Kidney epithelial cell (primary cell): ENCODE measurements at places on chromosomes 7 and 10. TPM values are rescaled to one million over a fixed set of nuclear protein-coding genes. Genes with fewer than 3 reads are reported as not detected.

Gene INMT
- not detected in 2 replicates for total RNA-seq

- DNase-seq = no peak
Measured at GRCh38 chr10:13913897-13914296, 327.1 kb downstream of the PRPF18 start.

DNA sequence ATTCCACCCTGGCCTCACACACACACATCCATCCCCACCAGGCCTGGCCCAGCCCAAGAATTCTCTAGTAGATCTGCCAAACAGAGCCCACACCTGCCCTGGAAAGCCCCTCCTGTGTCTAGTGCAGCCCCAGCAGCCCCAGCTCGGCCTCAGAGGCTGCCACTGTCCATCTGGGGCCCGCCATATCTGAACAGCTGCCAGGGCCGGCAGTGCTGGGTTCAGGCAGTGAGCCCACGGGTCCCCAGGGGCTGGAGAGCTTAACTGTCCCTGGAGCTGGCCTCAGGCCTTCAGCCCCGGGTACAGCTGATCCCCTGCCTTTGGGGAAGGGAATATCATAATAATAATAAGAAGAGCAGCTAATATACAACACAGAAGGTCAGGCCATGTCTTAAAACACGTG, 574 bp downstream of the MYL10 start:
- DNase-seq = no peak

GRCh38 chr7:1074593-1075431, 13.1 kb upstream of the GPER1 start:
- DNase-seq = no peak

Gene CXCL12
- 13.0 and 13.5 TPM in 2 replicates for total RNA-seq

- no peak for DNase-seq
Measured at GRCh38 chr7:112283382-112283910, 77.0 kb downstream of the ZNF277 start.

DNA sequence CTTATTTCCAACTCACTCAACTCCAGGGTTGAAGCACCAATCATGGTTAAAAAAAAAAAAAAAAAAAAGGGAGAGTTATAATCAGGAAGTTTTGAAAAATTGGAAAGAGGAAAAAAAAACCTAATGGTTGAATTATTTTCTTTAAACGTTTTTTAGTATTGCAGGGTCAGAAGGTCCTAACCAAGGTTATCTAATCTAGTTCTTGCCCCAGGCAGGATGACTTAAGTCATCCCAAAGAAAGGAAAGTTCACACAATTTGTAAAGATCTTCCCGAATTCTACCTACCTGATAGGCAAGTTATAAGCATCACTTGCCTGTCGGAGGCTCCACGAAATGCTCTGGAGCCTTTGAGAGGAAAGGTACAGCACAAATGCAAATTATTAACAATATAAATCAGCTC, 208.1 kb upstream of the PLXNA4 start:
- DNase-seq = no peak

Gene NPM3
- 98.6 and 115 TPM in 2 replicates for total RNA-seq
